Chondrocyte (in vitro differentiated cells): ENCODE measurements at places on chromosomes 12 and 14. TPM values are rescaled to one million over a fixed set of nuclear protein-coding genes. Genes with fewer than 3 reads are reported as not detected.

DNA sequence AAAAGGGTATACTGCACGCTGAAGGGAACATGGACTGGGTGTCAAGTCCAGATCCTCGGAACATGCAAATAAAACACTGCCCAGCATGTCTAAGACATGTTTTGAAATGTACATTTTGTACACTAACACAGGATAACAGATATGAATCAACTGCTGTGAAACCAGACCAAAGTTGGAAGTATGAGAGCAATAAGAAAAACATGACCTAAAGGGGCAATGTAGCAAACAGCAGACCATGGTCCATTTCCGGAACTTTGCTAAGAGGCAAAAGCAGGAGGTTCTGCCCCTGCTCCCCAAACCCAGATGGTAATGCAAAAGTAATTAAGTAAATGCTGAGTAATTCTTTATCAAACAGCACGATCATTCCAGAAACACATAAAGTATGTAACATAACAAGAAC lies 125.2 kb downstream of the SLC25A21 start:
- H3K4me3 ChIP-seq, result no peak overlapping the region
- no peak for DNase-seq
- peaks cover 30% of the 10 kb centered on the region for H3K4me1 ChIP-seq
- no peaks in the 10 kb centered on the region for H3K36me3 ChIP-seq
- H3K27ac ChIP-seq, result no peak overlapping the region
- no peaks in the 10 kb centered on the region for H3K27me3 ChIP-seq

REP15 gene
- 0.54 to 1.3 TPM (median 1.3 TPM) in 3 replicates for total RNA-seq

DNA sequence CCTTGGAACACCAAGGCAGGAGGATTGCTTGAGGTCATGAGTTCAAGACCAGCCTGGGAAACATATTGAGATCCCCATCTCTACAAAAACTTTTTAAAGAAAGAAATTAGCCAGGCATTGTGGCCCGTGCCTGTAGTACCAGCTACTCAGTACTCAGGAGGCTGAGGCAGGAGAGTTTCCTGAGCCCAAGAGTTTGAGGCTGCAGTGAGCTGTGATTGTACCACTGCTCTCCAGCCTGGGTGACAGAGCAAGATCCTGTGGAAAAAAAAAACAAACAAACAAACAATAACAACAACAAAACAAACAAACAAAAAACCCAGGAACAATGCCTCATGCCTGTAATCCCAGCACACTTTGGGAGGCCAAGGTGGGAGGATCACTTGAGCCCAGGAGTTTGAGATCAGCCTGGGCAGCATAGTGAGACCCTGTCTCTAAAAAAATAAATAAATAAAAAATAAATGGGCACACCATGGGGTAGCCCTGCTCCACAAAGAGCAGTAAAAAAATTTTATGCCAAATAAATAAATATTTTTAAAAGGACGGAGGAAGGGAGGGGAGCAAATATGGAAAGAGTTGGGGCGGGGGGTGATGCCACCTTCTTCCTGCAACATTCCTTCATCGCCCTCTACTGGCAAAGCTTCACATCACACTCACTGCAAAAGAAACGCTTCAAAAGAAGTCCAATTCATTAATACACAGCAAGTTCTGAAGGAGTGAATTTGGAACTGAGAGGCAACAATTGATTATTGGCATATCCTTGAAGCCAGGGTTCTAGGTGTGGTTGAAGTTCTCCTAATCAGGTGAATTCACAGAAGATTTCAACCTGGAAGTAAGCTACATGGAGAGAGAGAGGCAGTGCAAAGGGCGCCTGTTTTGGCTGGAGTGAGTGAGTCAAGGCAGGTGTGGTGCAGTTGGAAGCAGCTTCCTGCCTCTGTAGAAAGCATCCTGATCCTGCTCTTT lies 8.8 kb upstream of the GNPTAB start:
- H3K27me3 ChIP-seq, result peaks cover 2% of the 10 kb centered on the region
- DNase-seq, result no peak
- H3K4me3 ChIP-seq, result no peak overlapping the region

DBX2 gene
- total RNA-seq, result not detected in 3 replicates

- DNase-seq, result no peak
- peak overlapping the region; percentile 74 for H3K27ac ChIP-seq
- no peaks in the 10 kb centered on the region for H3K27me3 ChIP-seq
- no peak overlapping the region for H3K4me3 ChIP-seq
- no peaks in the 10 kb centered on the region for H3K36me3 ChIP-seq
Measured at GRCh38 chr14:22513066-22513812, 75.8 kb downstream of the DAD1 start.

GRCh38 chr14:28982228-28982627 lies 215.6 kb downstream of the FOXG1 start:
- H3K27me3 ChIP-seq, result no peaks in the 10 kb centered on the region
- no peak for DNase-seq
- no peaks in the 10 kb centered on the region for H3K36me3 ChIP-seq
- no peaks in the 10 kb centered on the region for H3K4me1 ChIP-seq
- H3K27ac ChIP-seq, result no peak overlapping the region
- no peak overlapping the region for H3K4me3 ChIP-seq

- peak overlapping the region; percentile 92 for H3K27ac ChIP-seq
- no peaks in the 10 kb centered on the region for H3K27me3 ChIP-seq
- H3K4me3 ChIP-seq, result peak overlapping the region; percentile 98
Measured at GRCh38 chr12:53252349-53252916, 15.7 kb upstream of the ESPL1 start.

- no peaks in the 10 kb centered on the region for H3K36me3 ChIP-seq
- H3K27me3 ChIP-seq, result no peaks in the 10 kb centered on the region
- no peak for DNase-seq
- H3K4me3 ChIP-seq, result no peak overlapping the region
Measured at GRCh38 chr12:88566430-88566829, 13.8 kb downstream of the KITLG start.
